ENCODE measurements at places on chromosomes 12 and 14.

DNA sequence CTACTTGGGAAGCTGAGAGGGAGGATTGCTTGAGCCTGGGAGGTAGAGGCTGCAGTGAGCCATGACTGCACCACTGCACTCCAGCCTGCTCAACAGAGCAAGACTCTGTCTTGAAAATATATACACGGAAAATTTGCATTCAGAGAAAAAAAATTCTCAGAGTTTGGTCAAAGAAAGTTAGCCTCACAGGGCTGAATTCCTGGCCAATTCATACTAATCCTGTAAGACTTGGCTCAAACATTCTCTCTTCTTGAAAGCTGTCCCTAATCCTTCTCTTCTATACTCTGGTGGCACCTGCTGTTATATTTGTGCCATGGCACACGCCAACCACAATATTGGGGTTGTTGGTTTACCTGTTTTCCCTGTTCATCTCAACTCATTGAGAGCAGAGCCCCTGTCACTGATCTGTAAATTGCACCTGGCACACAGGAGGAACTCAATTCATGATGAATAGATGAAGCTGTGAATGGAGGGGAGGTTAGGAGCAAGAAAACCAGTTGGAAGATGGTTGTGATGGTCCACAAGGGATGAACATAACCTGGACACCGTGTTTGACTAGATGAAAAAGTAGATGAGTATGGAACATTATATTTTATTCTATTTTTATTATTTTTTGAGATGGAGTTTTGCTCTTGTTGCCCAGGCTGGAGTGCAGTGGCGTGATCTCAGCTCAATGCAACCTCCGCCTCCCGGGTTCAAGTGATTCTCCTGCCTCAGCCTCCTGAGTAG lies 36.8 kb upstream of the SPTSSA start:
- DNase-seq: peak; percentile 21

- DNase-seq: no peak
These were observed 815.4 kb upstream of the MDGA2 start for GRCh38 chr14:48490756-48491155.

GRCh38 chr14:56358851-56359614 lies 220.6 kb upstream of the TMEM260 start:
- DNase-seq: peak; percentile 49

- peak; percentile 87 for DNase-seq
These were observed 10.9 kb downstream of the BTG1 start for GRCh38 chr12:92134638-92135274.

- DNase-seq: no peak
These were observed 54.9 kb downstream of the RAB35 start for GRCh38 chr12:120061575-120062214.

DNA sequence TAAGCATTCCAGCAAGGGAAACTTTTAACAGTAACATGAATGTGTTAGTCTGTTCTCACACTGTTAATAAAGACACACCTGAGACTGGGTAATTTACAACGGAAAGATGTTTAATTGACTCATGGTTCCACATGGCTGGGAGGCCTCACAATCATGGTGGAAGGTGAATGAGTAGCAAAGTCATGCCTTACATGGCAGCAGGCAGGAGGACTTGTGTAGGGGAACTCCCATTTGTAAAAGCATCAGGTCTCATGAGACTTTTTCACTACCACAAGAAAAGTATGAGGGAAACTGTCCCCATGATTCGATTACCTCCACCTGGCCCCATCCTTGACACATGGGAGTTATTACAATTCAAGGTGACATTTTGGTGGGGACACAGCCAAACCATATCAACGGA lies 168.3 kb downstream of the PAH start:
- DNase-seq: no peak

DNA sequence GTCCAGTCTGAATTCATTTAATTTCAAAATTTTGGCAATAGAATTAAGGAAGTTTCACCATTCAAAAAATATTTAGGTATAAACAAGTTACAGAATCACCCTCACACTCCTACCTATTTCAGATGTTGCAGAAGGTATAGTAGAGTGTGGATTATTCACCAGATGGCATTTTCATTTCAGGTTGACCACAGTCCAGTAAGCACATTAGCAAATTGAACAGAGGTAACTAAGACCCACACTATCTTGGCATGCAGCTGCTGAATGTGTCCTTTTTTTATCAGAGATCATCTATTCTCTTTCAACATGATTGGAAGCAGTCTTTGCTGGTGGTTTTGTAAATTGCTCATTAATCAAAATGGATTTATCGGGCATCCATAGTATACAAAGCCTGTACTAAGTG lies 151.8 kb upstream of the GARIN6 start:
- DNase-seq: no peak

DNA sequence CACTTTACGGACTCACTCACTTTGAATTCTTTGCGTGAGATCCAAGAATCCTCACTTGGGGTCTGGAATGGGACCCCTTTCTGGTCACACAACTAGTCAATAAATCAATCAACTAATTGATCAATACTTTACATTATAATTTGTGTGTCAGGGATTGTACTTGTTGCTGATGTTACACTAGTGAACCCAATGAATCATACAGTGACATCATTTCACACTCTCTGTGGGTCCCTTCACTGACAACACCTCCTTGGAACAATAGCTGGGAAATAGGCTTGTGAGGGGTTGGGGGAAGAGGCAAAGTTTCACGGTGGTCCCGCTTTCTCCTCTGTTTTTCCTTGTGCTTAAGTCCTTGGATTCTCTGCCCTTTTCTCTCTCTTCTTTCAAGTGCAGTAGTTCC lies 35.0 kb downstream of the TPH2 start:
- no peak for DNase-seq

- no peak for DNase-seq
These were observed 5.6 kb upstream of the FBRSL1 start for GRCh38 chr12:132484183-132484890.

- DNase-seq: peak; percentile 36
These were observed 97.2 kb downstream of the ZC3H14 start for GRCh38 chr14:88660056-88660455.

- peak; percentile 93 for DNase-seq
These were observed 69.6 kb upstream of the KRAS start for GRCh38 chr12:25320123-25321006.

- no peak for DNase-seq
These were observed 848.7 kb upstream of the FOXG1 start for GRCh38 chr14:27917896-27918295.

GRCh38 chr12:128968668-128969067 lies 115.4 kb downstream of the GLT1D1 start:
- DNase-seq: no peak

DNA sequence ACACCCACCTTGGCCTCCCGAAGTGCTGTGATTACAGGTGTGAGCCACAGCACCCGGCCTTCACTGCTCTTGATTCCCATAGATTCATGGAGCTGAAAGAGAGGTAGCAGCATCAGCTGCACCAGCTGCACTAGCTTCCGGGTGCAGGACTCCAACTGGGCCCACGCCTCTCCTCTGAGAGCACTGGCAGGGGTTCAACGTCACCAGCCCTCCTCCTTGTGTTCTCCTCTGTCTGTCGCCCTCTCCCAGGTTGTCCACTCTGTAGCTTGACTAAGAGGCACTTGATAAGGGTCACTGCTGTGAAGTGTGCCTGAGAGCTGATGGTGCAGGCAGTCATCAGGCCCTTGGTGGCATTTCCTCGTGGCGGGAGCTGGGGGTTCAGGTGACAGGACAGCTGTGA lies 28.3 kb downstream of the MLXIP start:
- DNase-seq: no peak

DNA sequence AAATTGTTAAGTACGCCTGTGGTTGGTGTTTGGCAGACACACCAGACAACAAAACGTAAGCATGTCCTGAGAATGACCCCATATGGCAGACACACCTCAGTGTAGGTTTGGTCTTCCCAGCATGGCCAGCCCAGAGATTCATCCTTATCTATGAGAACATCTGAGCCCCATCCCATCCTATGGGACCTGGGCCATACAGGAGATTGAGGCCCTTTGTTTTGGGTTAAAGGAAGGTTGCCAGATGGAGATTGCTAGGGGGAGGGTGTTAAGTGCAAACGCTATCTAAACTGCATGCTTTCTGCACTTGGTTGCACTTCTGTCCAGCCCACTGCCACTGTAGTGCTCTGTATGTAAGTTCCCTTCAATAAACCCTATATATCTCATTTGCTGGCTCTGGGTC lies 4.1 kb upstream of the PCNX4 start:
- DNase-seq: no peak

DNA sequence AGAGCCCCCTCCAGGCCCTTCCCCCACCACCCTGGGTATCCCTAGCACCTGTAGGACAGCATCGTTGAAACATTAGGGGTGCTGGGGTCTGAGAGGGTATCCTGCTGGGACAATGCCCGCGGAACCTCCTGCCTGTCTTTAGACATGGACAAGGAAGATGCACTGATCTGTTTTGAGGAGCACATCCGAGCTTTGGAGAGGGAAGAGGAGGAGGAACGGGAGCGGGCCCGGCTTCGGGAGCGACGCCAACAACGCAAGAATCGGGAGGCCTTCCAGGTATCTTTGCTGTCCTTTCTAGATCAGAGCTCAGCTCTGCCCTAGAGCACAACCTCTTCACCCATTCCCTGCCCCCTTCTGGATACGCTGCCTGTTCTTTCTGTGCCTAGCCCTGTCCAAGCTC lies 13.2 kb downstream of the PRPF40B start:
- DNase-seq: no peak

GRCh38 chr12:59383079-59383822 lies 212.6 kb upstream of the SLC16A7 start:
- peak; percentile 97 for DNase-seq

GRCh38 chr14:51663783-51664326 lies 12.1 kb downstream of the FRMD6 start:
- no peak for DNase-seq

- DNase-seq: no peak
These were observed 630 bp downstream of the MYL6B start for GRCh38 chr12:56152756-56153677.

- DNase-seq: no peak
These were observed 211.5 kb upstream of the C14orf180 start for GRCh38 chr14:104367866-104368750.

- no peak for DNase-seq
These were observed 73.6 kb downstream of the TMTC1 start for GRCh38 chr12:29710104-29710503.

GRCh38 chr14:45810152-45810872 lies 557.3 kb upstream of the MIS18BP1 start:
- no peak for DNase-seq

- DNase-seq: no peak
These were observed 865 bp upstream of the ZFP36L1 start for GRCh38 chr14:68793734-68794129.

GRCh38 chr12:114245555-114245954 lies 160.4 kb downstream of the TBX5 start:
- DNase-seq: no peak

- DNase-seq: peak; percentile 78
These were observed 179.4 kb downstream of the EFCAB11 start for GRCh38 chr14:89775151-89775550.

- DNase-seq: peak; percentile 52
These were observed at the start of gene VSIG10 for GRCh38 chr12:118103601-118104382. Gene VSIG10 (minus strand): TSS chr12:118104011. CDS start chr12:118103671, 340 bp downstream.

GRCh38 chr12:75322464-75322863 lies 7.7 kb downstream of the CAPS2 start:
- peak; percentile 65 for DNase-seq

DNA sequence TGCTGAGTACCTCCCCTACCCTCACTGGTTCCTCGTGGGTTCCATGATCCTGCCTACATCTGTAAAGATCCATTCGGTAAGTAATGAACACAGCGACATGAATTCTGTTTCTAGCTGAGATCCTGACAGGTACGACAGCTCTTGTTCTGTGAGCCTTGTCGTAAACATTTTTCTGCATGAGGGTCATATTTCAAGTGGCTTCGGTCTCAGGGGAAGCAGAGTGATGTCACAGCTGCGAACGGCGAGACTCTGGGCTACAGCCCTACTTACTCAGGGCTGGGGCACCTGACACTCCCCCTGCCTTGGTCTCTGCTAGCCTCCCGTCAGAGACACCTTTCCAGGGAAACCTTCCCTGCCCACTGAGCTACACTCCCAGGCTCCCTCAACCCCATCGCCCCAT lies 85.8 kb downstream of the RBM19 start:
- DNase-seq: no peak

DNA sequence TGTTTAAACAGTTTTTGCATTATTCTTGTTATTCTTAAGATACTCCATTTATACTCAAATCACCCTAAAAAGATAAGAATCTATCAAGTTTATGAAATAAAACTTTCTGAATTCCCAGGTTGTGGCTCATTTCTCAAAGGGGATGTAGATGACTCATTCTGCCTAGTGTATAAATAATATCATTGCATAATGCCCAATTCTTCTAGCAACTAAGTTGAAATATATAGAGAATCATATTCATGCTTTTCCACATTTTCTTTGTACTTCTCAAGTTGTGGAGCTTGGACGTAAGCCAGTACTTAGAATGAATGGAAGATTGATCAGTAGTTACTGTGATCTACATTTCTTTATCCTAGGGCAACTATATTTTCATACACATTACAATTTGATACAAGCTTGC lies 201.1 kb downstream of the PPFIA2 start:
- peak; percentile 58 for DNase-seq

DNA sequence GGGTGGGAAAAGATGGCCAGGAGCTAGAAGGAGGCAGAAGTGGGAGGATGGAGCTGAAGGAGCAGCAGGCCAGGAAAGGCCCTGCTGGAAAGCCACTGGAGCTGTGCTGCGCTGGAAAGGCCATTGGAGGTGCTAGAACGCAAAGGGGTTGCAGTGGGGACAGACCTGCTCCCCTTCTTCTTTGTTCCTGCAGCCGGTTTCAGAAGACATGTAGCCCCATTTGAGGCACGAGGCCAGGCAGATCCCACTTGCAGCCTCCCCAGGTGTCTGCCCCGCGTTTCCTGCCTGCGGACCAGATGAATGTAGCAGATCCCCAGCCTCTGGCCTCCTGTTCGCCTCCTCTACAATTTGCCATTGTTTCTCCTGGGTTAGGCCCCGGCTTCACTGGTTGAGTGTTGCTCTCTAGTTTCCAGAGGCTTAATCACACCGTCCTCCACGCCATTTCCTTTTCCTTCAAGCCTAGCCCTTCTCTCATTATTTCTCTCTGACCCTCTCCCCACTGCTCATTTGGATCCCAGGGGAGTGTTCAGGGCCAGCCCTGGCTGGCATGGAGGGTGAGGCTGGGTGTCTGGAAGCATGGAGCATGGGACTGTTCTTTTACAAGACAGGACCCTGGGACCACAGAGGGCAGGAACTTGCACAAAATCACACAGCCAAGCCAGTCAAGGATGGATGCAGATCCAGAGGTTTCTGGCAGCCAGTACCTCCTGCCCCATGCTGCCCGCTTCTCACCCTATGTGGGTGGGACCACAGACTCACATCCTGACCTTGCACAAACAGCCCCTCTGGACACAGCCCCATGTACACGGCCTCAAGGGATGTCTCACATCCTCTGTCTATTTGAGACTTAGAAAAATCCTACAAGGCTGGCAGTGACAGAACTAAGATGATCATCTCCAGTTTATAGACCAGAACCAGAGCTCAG lies 2.3 kb upstream of the GPR162 start:
- DNase-seq: no peak

GRCh38 chr12:93191423-93191822 lies 186.3 kb upstream of the NUDT4 start:
- no peak for DNase-seq

DNA sequence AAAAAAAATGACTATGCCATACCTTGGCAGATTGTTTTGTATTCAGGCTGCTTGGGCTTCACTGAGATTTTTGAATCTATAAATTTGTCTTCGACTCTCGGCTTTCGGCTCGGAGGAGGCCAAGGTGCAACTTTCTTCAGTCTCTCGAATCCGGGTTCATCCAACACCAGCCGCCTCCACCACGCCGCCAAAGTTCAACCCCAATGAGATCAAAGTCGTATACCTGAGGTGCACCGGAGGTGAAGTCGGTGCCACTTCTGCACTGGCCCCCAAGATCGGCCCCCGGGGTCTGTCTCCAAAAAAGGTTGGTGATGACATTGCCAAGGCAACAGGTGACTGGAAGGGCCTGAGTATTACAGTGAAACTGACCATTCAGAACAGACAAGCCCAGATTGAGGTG lies 12.4 kb upstream of the SPPL3 start:
- no peak for DNase-seq

Measured in fibroblast of upper back skin (primary cell).